HFFc6 (cell line): ENCODE measurements at places on chromosomes 16 and 17.

GRCh38 chr16:28218109-28218508 lies 6.3 kb upstream of the XPO6 start:
- H3K27me3 ChIP-seq: peaks cover 2% of the 10 kb centered on the region; the same call in 1 of the 2 replicates
- no peak overlapping the region for H3K27ac ChIP-seq
- H3K4me1 ChIP-seq: no peaks in the 10 kb centered on the region
- no peaks in the 10 kb centered on the region for H3K36me3 ChIP-seq
- DNase-seq: peak; percentile 48

- H3K4me1 ChIP-seq: peaks cover 67% of the 10 kb centered on the region
- peaks cover 5% of the 10 kb centered on the region for H3K27me3 ChIP-seq
- peaks cover 20% of the 10 kb centered on the region for H3K36me3 ChIP-seq
- DNase-seq: peak; percentile 40
- H3K27ac ChIP-seq: peak overlapping the region; percentile 86
These were observed 19.2 kb downstream of the GJD3 start for GRCh38 chr17:40345161-40345993.

GRCh38 chr16:86818671-86819532 lies 240.6 kb downstream of the FOXL1 start:
- H3K4me3 ChIP-seq: no peak overlapping the region
- H3K36me3 ChIP-seq: no peaks in the 10 kb centered on the region
- no peak overlapping the region for H3K27ac ChIP-seq
- H3K4me1 ChIP-seq: peaks cover 35% of the 10 kb centered on the region
- DNase-seq: no peak
- H3K27me3 ChIP-seq: peaks cover 56% of the 10 kb centered on the region

- no peak overlapping the region for H3K27ac ChIP-seq
- no peaks in the 10 kb centered on the region for H3K36me3 ChIP-seq
- no peaks in the 10 kb centered on the region for H3K4me1 ChIP-seq
These were observed 337.9 kb downstream of the GRIN2A start for GRCh38 chr16:9844361-9844760.
